CD4-positive, alpha-beta T cell treated with Interferon gamma for 1 hour (primary cell): ENCODE measurements at places on chromosomes 16 and 17.
A peak's percentile ranks its signal among the peaks of the same experiment; 100 is the strongest.

DNA sequence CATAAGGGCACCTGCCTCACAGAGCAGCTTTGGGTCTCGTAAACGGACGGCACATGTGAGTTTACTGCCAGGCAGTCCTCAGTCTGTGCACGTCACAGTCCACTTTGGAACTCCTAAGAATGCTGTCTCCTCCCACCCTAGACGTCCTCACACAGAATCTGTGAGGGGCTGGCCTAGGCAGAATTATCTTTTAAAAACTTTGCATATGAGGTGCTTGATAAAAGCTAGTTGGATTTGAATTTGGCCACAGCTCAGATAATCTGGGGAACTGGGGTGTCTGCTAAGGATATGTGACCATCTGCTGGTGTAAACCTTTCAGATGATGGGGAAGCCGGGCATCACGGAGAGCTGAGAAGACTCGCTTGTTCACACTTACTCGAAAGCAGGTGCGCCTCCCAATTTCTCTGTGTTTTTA, 64.4 kb downstream of the METRNL start:
- DNase-seq, result no peak

GRCh38 chr16:82641336-82641984, 14.7 kb downstream of the CDH13 start:
- no peak for DNase-seq

DNA sequence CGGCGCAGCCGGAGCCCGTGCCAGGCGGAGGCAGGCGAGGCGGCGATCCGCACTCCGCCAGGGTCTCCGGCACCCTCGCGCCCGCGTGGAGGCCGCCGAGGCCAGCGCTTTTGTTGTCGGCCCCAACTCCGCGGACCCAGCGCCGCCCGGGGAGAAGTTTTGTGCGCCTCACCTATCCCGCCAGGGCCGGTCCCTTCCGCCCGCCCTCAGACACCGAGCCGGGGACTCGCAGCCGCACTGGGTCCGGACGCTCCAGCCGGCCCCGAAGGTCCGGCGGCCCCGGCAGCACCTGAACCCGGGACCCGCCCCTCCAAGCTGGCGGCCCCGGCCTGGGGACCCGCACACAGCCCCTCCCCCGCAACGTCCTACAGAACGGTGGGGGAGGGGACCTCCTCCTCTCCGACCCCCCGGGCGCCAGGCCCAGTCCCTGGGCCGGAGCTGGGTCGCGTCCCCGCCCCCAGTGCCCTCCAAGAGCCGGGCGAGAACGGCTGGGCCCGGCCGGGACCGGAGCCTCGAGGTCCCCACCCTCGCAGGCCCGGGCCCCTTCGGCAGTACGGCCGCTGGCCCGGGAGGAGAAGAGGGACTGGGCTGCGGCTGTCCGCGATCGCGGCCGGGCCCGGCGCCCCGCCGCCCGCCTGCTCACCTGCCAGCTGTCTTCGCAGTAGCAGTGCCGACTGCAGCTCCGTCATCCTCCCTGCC, 698 bp downstream of the UBE2G1 start:
- DNase-seq, result peak; percentile 9

DNA sequence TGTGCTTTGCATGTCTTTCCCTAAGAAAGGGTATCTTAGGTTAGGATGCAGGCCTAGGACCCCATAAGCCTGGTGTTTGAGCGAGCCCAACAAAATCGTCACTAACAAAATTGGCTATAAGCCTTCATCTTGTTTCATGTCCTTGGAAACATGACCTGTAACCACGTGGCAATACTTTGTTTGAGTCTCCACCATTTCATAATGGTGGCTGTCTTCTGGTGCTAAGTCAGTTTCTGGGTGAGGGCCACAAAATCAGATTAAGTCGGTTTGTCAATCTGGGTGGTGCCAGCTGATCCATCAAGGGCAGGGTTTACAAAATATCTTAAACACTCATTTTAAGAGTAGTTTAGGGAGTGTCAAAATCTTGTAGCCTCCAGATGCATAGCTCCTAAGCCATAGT, 33.0 kb downstream of the C16orf54 start:
- no peak for DNase-seq

- DNase-seq, result peak; percentile 72
These were observed 117.0 kb downstream of the RAB11FIP4 start for GRCh38 chr17:31508288-31509094.

GRCh38 chr17:32311028-32311536, 30.9 kb downstream of the C17orf75 start:
- no peak for DNase-seq

DNA sequence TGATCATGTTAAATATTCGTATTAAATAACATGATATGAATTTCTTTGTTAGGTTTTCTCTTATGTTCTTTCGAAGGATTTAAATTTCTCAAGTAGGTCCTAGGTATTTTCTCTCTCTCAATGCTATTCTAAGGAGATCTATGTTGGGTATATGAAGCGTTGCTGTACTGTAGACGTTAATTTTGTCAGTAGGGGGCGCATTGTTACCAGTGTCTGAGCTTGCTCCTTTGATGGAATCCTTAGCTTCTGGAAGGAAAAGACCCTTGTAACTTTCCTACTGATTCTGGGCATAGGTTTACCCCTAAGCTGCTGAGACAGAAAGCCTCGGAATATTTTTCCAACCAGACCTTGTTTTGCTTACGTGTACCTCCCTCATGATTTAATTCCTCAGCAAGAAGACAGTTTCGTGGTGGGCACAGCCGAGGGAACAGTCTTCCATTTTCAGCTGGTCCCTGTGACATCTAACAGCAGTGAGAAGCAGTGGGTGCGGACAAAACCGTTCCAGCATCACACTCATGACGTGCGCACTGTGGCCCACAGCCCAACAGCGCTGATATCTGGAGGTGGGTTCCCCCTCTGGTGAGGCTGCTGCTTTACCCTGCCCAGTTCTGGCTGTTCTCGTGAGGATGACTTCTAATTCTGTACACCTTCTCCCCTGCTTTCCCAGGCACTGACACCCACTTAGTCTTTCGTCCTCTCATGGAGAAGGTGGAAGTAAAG, 17.9 kb downstream of the UTP4 start:
- peak; percentile 20 for DNase-seq

DNA sequence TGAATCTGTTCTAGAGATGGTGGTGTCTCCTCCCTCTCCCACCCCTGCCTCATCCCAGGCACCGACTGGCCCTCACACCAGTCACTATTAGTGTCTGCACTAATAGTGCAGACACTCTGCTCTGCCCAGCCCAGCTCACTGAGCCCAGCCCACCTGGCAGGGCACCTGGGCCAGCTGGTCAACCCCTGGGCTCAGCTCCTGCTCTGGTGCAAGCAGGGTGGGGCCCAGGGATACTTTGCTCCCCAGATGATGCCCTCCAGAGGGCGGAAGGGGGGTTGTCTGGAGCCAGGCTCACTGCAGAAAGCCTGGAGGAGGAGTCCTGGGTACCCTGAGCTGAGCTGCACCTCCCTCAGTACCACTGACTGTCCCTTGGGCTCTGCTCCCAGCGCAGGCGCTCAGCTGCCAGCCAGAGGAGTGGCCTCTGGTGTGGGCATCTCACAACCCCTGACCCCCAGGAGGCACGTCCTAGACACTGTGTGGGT, 14.5 kb downstream of the RAB11FIP4 start:
- DNase-seq, result no peak
